ENCODE measurements at places on chromosomes 12 and 14. TPM values are rescaled to one million over a fixed set of nuclear protein-coding genes. Genes with fewer than 3 reads are reported as not detected.

DNA sequence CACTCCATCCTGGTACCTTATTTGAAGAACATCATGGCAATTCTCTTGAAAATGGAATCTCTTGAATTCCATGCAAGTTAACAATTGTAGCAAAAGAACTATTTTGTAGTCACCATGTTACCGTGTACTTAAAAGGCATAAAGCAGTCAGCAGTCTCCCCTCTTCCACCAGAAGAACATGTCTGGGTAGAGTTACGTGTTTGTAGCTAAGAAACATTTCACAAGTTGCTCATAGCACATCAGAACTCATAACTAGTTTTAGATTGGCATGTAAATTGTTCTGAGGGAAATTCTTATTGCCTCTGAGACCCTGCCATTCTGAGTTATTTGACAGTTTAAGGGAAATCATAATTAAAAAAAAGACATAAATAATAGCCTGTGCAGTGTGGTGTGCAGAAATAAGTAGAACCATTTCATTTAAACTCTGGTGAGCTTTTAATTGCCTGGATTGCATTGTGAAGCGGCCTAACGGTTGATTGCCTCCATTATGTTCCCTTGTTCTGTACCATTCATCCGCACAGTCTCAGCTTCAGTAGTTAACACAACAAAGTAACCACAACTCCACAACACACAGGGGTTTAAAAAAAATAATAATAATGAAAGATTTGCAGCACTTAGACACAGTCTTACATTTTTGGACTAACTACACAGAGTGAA, 2.6 kb downstream of the LMO3 start:
- no peak for DNase-seq

CNTN1 gene
- not detected for total RNA-seq

- no peak for DNase-seq
Measured at GRCh38 chr12:57112492-57113294, 1.5 kb upstream of the STAT6 start.

EPYC gene
- not detected for total RNA-seq

DNA sequence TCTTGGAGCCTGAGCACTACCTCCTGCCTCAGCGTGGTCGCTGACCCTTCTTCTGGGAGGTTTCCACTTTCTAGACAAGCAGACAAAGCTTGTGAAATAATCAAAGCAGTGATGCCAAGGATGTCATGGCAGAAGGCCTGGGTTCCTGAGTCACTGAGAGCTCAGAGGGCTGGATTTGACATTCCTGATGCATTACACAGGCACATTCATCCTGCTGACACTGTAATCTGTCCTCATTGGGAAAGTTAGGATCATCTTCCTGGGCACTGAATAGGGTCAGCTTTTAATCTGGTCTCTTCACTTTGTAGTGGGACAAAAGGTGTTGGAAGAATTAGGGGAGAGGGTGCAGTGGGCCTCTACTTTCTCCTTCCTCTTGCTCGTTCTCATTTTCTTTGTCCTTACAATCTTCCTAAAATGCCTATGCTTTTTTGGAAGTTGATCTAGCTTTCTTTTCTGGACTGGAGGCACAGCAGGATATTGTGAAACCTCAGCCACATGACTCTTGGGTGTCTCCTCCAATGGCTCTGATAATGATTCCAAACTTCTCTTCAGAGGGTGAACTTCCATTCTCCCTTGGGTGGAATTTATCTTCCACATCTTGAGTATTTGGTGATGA, 29.6 kb downstream of the EEA1 start:
- no peak for DNase-seq

COL2A1 gene
- not detected for total RNA-seq

TBX5 gene
- total RNA-seq, result not detected

RDH5 gene
- 12.6 TPM for total RNA-seq

DNA sequence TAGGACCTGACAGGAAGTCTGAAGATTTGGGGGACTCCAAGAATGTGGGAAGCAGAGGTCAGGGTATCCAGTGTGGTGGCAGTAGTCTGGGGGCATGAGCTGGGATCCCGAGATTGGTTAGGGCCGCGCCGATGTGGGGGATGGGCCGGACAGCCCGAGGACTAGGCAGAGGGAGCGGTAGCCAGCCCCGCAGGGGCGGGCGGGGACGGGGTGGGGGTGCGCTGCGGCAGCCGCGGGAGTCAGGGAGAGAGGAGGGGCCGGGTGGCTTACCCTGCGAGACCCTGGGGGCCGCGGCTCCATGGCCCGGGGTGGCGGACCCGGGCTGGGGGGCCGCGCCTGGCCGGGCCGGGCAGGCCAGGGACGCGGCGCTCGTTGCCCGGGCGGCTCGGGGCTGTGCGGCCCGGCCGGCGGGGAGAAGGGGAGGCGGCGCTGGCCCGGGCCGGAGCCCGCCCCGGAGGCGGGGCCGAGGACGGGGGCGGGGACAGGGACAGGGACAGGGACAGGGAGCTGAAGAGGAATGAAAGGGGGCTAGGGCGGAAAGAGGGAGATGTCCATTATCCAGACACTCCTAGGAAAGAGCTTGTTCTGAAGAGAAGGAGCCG, 5.6 kb downstream of the ZNF385A start:
- DNase-seq, result no peak

- DNase-seq, result no peak
Measured at GRCh38 chr14:31090883-31091764, 64.9 kb upstream of the STRN3 start.

DNA sequence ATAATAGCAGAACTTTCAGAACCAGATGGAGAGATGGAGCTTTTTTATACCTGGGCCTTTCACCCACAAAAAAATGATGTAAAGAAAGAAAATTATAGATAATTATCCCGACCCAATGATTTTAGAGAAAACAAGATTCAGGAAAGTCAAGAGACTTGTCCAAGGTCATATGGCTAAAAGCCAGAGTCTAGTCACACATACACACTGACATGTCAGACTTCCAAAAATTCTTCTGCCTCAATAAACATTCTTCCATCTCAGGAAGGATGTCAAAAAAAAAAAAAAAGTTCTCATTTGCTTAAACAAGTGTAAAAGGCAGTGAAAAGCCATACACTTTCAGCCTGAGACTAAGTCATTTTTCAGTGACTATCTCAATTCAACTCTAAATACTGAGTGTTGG, 116.0 kb downstream of the PRICKLE1 start:
- no peak for DNase-seq

MANSC4 gene
- 0.64 TPM for total RNA-seq

DNA sequence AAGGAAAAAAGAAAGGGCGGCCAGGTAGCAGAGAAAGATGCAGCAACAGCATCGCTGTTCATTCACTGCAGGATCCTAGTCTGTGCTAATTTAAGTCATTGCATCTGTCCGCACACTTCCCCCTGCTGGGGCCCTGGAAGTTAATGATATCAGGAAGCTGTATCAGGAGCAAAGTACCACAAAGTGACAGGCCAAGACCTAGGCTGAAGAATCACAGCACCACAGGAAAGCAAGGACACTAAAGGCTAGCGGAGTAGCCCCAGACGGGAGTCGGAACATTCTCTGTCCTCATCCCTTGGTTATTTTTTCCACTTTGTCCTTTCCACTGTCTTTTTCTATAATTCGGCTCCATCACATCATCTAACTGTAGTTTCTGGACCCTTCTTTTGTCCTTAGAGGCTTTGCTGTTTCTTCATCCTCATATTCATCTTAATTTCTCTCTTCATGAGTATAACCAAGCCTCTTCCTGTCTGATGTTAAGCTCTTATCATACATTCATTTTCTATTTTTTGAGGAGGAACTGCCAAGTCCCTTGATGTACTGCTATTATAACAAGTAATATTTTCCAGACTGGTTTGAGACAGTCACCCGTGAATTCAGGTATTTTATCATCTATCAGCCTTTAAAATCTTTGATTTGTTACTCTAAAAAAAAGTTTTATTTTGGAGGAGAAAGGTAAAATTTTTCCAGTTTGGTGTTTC, 28.3 kb downstream of the DUSP16 start:
- no peak for DNase-seq

PPP1R36 gene
- not detected for total RNA-seq

FBLN5 gene
- total RNA-seq, result 2.1 TPM

OASL gene
- 2.8 TPM for total RNA-seq
